Activated T-cell treated with anti-CD3 and anti-CD28 coated beads, Interleukin-2, amount 50 U/mL, for 24 hours (primary cell): ENCODE measurements at places on chromosomes 1 and 21.

- no peak for DNase-seq
- no peak overlapping the region for H3K27ac ChIP-seq
- no peaks in the 10 kb centered on the region for H3K4me1 ChIP-seq
- no peaks in the 10 kb centered on the region for H3K36me3 ChIP-seq
- no peaks in the 10 kb centered on the region for H3K27me3 ChIP-seq
Observed at GRCh38 chr1:115031595-115031994, 2.0 kb downstream of the TSHB start.

DNA sequence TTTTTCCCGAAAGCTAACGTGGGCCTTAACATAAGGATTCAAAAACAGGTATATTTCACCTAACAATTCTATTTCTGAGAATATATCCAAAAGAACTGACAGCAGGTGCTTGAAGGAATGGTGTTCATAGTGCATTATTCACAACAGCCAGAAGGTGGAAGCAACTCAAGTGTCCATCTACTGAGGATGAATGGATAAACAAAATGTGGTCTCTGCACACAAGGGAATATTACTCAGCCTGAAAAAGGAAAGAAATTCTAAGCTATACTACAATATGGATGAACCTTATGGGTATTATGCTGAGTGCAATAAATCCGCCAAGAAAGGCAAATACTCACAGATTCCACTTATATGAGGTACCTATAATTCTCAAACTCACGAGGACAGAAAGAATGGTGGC is 6.1 kb upstream of the RIPPLY3 start:
- no peak overlapping the region for H3K4me3 ChIP-seq
- no peaks in the 10 kb centered on the region for H3K27me3 ChIP-seq
- H3K36me3 ChIP-seq: no peaks in the 10 kb centered on the region

DNA sequence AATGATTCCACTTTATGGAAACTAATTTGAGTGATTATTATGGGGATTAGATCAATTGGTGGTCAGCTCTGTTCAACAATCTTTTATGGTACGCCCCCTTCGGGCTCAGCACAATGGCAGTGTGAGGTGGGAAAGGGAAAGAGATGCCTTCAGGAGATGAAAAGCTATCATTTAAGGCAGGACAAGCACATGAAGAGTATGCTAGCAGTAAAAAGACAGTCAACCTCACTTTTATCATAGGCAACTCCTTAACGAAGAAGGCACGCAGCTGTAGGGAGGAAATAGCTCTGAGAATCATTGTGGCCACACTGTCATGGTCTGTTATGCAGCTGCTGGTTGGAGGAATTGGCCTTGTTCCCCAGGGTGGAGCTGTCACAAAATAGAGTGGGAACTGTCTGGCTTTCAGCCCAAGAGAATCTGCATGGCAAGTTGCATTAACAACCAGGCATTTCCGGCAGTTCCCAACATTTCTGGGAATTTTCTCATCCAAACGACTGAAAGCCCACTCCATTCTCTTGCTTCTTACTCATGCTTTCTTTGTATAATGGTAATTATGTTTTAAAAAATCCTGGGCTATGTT is 54.4 kb upstream of the BCL10 start:
- no peaks in the 10 kb centered on the region for H3K36me3 ChIP-seq
- H3K27ac ChIP-seq: no peak overlapping the region
- no peak overlapping the region for H3K4me3 ChIP-seq
- peaks cover 8% of the 10 kb centered on the region for H3K4me1 ChIP-seq
- H3K27me3 ChIP-seq: peaks cover 31% of the 10 kb centered on the region
- no peak for DNase-seq

GRCh38 chr1:204870160-204870912 is at the start of gene NFASC:
Gene NFASC (plus strand): TSS chr1:204870862. CDS start chr1:204944316, 73,454 bp downstream.
- no peak within 1 kb of the TSS for H3K4me3 ChIP-seq
- H3K36me3 ChIP-seq: no peaks in the 10 kb centered on the region
- H3K27me3 ChIP-seq: peaks cover 6% of the 10 kb centered on the region
- H3K27ac ChIP-seq: no peak within 1 kb of the TSS
- no peaks in the 10 kb centered on the region for H3K4me1 ChIP-seq

GRCh38 chr1:246691622-246692495 is 32.4 kb upstream of the SCCPDH start:
- peaks cover 3% of the 10 kb centered on the region for H3K27me3 ChIP-seq
- H3K4me1 ChIP-seq: peaks cover 2% of the 10 kb centered on the region
- H3K4me3 ChIP-seq: no peak overlapping the region
- no peak for DNase-seq

DNA sequence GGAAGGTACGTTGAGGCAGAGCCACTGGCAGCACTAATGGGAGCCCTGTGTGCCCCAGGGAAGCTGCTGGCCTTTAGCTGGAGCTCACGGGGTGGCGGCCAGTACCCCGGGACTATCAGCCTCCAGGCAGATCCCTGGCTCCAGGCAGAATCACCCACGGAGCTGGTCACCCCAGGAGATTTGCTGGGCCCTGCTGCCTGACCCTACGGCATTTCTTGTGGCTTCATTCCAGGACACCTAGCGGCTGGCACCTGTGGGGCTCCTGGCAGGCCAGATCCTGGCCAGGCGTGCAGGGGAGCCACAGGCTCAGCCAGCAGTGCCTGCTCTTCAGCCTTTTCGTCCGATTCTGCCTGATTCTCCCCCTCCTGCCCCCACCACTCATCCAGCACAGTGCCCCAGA is 7.1 kb downstream of the PADI1 start:
- no peak overlapping the region for H3K27ac ChIP-seq
- no peaks in the 10 kb centered on the region for H3K36me3 ChIP-seq
- no peak for DNase-seq
- H3K27me3 ChIP-seq: peaks cover 74% of the 10 kb centered on the region
- H3K4me3 ChIP-seq: no peak overlapping the region

DNA sequence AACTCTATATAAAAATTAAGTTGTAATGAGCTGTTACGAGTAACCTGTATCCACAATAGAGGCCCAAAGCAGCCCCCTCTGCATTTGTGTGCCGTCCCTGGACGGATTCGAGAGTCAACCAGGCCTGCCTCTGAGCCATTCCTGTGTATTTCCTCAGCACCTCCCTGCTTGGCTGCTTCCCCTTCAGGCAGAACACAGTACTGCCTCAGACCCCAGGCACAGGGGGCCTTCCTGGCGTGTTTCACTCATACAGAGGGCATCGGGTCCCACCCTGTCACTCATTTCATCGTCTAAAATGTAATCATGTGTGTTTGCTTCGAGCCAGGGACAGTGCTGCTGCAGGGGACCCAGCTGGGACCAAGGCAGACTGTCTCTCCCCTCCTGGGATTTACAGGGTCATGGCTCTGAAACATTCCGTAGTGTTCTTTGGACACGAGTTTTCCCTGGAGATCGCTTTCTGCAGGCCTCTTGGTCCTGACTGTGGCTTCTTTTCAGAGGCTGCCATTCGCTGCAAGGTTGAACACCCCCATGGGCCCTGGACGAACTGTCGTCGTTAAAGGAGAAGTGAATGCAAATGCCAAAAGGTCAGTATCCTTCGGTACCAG is 19.4 kb downstream of the LGALS8 start:
- H3K27ac ChIP-seq: peak overlapping the region; percentile 44
- peaks cover 34% of the 10 kb centered on the region for H3K4me1 ChIP-seq
- no peaks in the 10 kb centered on the region for H3K27me3 ChIP-seq
- peaks cover 99% of the 10 kb centered on the region for H3K36me3 ChIP-seq
- H3K4me3 ChIP-seq: no peak overlapping the region

GRCh38 chr1:224333939-224334786 is 4.2 kb upstream of the NVL start:
- peak overlapping the region; percentile 13 for H3K4me3 ChIP-seq
- peaks cover 33% of the 10 kb centered on the region for H3K4me1 ChIP-seq
- H3K36me3 ChIP-seq: peaks cover 16% of the 10 kb centered on the region
- no peak for DNase-seq
- H3K27me3 ChIP-seq: no peaks in the 10 kb centered on the region
- H3K27ac ChIP-seq: peak overlapping the region; percentile 88
